Activated naive CD4-positive, alpha-beta T cell treated with anti-CD3 and anti-CD28 coated beads, Interleukin-2, amount 10 ng/mL, durations not matched to agents 5 hours and 36 hours (primary cell): ENCODE measurements at places on chromosomes 3 and 15. TPM values are rescaled to one million over a fixed set of nuclear protein-coding genes. Genes with fewer than 3 reads are reported as not detected.

The FBXW12 gene
- not detected for total RNA-seq

The CAMP gene
- not detected for total RNA-seq

The GUCA1C gene
- total RNA-seq = not detected

The PCOLCE2 gene
- total RNA-seq = not detected

The GNAT1 gene
- total RNA-seq = not detected

The DNAJA4 gene
- total RNA-seq = 24.2 TPM

The SYNPR gene
- not detected for total RNA-seq

The CD200 gene
- 8.6 TPM for total RNA-seq

The IL5RA gene
- not detected for total RNA-seq

The CCDC33 gene
- not detected for total RNA-seq

The AMT gene
- total RNA-seq = 5.7 TPM

The SLCO2A1 gene
- total RNA-seq = not detected

The DBR1 gene
- total RNA-seq = 19.7 TPM

The C3orf62 gene
- 11.1 TPM for total RNA-seq

The GP9 gene
- total RNA-seq = not detected

The ERICH6 gene
- 0.48 TPM for total RNA-seq

The HCN4 gene
- 0.05 TPM for total RNA-seq

The PLA2G4D gene
- total RNA-seq = not detected

The CPA3 gene
- not detected for total RNA-seq

The GOLGA8S gene
- 0.07 TPM for total RNA-seq

The CCR2 gene
- 60.5 TPM for total RNA-seq

The SAMMSON gene
- total RNA-seq = not detected

The MYLK gene
- total RNA-seq = not detected

The ALDH1A2 gene
- total RNA-seq = not detected

The SHC4 gene
- total RNA-seq = 0.39 TPM

The STRIT1 gene
- not detected for total RNA-seq

The PRKCD gene
- total RNA-seq = 19.7 TPM

The MED12L gene
- 0.18 TPM for total RNA-seq

The AHSG gene
- total RNA-seq = not detected

The MTFMT gene
- 14.0 TPM for total RNA-seq

The ITPKA gene
- total RNA-seq = 0.33 TPM

The PLD1 gene
- 0.55 TPM for total RNA-seq

The NR1I2 gene
- 0.17 TPM for total RNA-seq

The MKRN3 gene
- 5.7 TPM for total RNA-seq

The TLR9 gene
- 0.45 TPM for total RNA-seq

The GALNT15 gene
- not detected for total RNA-seq

The C2CD4A gene
- total RNA-seq = not detected

The PTH1R gene
- not detected for total RNA-seq

The ACP3 gene
- not detected for total RNA-seq

The RBM15B gene
- 28.3 TPM for total RNA-seq

The DNAH12 gene
- total RNA-seq = 0.05 TPM

The SPTSSB gene
- total RNA-seq = not detected
